ENCODE measurements at places on chromosomes 12 and 14.

- no peak for DNase-seq
Measured at GRCh38 chr14:61186341-61187195, 94.6 kb downstream of the TMEM30B start.

DNA sequence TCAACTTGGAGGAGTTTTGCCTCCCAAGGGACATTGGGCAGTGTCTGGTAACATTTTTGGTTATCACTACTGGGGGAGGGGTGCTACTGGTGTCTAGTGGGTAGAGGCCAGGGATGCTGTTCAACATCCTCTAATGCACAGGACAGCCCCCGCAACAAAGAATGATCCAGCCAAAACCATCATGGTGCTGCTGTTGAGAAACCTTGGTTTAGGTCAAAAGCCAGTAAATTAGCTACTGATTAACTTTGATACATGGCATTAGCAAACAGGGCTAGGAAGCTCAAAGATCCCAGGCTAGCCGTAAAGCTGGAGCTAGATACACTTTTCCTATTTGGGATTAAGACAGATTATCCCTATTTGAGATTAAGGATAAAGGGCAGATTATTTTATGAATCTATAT is 8.8 kb downstream of the ALKBH2 start:
- no peak for DNase-seq

DNA sequence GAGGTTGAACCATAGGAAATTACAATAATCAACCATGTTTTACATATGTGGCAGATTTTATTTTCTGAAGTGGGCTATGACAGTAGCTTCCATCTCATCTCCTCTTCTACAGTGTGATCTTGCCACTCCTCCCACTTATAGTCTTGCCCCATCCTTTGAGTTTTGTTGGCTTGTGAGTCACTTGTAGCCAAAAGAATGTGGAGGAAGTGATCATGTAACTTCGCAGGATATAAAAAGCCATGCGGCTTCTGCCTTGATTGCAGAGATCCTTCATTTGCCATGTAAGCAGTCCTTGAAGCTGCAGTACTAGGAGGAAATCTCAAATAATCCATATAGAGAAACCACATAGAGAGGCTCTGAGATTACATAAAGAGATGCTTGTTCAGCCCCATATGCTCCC is 13.7 kb upstream of the ZNF84 start:
- DNase-seq, result no peak

- no peak for DNase-seq
Measured at GRCh38 chr14:53714495-53715192, 242.0 kb downstream of the BMP4 start.

DNA sequence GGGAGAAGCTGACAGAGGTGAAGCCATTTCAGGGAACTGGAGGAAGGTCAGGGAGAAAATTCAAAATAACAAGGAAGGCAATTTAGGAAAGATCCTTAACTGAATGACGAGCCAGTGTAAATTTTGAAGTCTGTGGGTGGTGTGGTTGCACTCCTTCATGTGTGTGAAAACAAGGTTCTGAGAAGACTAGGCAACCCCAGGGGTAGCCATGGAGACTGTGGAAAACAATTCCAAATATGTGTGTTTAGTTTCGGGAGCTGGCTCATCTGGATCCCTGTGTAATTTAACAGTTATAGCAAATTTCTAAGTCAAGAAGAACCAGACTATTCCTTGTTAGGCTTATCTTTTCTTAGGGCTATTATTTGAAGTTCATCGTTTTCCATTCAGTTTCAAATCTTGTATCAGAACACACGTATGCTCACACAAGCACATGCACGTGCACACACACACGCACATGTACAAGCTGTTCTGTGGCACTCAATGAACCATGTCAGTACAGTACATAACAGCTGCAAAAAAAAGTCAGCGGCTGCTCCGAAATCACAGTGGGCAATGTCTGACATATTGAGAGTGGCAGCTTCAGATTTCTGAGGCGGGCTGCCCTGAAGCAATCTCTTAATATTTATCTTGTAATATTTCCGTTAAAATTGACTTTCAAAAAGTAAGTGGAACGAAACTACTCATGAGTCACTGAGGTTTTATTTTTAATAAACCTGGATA is 411.2 kb downstream of the AEBP2 start:
- no peak for DNase-seq

DNA sequence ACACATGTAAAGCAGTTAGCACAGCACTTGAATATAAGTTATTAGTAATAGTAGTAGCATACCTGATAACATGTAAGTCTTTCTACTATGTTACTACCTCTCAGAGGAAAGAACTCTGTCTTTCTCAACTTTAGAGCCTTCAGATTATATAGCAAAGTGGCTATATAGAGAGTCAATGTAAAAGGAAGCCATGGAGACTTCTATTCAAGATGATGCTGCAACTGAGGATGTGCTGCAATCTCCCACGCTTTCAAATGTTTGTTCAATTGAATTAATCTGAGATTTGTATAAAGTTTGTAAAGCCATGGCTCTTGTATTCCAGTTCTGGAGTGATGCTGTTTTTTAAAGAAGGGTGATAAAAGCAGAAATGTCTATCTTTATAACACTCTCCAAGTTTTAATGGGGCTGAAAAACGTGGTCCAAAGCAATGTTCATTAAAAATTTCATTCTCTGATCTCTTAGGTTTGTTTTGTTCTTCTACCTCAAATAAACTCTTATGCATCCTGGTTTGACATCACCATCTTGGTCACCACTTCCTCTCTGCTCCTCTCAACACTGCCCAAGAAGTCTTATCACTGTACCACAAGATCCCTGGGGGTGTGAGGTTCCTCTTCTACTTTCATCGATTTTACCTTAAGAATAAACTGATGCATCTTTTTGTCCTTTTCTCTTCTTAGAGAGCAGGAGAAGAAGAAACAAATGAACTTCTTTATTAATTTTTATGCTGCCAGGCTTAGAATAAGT is 40.6 kb downstream of the C12orf42 start:
- DNase-seq, result no peak

DNA sequence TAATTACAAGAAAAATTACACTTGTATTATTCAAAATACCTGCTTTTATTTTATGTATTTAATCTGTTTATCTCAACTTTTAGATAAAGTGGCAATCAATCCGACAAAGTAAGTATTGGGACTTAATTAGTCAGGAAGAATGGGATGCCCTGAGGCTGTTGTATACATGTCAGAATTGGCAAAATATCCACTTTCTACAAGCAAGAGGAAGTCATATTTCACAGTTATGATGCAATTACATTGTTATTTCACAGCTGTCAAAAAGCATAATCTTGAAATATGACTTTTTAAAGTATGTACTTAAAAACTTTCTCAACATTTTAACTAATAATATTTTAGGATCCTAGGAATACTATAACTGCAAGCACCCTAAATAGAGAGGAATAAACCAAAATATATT is 357.1 kb upstream of the MGAT4C start:
- no peak for DNase-seq

DNA sequence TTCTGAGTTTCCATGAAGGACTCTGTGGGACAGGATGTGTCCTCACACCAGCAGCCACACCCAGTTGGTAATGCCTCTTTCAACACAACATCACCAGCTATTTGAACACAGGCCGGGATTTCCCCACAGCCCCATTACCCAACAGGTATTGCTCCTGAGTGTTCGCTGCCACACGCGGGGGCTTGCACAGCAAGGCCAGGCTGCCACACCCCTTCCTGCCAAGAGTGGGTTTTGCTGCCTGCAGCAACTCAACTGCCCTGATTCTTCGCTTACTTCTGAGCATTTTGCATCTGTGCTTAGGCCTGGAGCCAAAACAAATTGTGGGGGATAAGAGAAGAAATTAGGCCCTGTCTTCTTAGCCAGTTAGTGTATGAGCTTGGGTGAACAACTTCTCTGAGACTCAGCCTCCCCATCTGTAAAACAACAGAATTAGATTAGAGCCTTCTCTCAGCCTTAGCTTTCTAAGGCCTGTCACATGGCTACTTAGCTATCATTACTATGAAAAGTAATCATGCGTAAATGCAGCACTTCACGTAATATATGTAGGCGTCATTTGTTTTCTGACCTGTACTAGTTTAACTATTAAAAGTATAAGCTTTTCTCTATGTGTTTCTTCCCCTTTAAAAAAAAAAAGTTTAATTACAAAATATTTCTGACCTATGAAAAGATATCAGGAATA is 20.0 kb downstream of the CKAP4 start:
- no peak for DNase-seq

- no peak for DNase-seq
Measured at GRCh38 chr12:94879542-94879941, 124.0 kb downstream of the NDUFA12 start.

DNA sequence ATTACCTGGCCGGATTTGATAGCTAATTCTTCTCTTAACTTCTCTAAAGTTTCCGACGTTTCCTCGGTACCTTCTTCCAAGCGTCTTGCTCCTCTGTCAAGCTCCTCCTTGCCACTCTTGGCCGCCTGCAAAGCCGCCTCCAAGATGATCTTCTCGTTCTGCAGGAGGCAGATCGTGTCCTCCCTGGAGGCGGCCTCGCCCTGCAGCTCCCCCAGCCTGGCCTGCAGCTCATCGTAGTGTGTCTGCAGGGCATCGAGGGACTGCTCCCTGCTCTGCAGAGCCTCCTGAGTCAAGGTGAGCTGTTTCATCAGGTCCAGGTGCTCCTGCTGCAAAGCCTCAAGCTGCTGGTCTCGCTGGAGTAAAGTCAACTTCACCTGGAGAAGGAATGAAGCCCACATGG is 32.8 kb downstream of the GOLGA3 start:
- DNase-seq, result no peak

- DNase-seq, result no peak
Measured at GRCh38 chr14:68609012-68609411, 183.9 kb downstream of the ZFP36L1 start.

DNA sequence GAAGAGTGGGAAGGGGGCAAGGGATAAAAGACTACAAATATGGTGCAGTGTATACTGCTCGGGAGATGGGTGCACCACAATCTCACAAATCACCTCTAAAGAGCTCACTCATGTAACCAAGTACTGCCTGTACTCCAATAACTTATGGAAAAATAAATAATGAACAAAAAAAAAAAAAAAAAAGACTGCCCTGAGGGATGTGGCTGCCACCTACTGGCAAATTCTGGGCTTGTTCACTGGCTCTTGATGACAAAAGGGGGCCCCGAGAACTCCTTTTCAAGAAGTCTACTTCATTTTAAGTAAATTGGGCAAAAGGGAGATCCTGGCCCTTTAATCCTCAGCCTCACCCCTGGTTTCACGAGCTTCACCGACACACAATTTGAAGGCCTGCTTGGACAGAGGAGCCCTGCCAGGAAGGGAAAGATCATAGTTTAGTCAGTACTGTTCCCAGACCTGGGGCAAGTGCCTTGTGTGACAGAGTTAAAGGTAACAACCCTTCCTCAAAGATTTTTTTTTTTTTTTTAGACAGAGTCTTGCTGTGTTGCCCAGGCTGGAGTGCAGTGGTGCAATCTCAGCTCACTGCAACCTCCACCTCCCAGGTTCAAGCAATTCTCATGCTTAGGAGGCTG is 26.1 kb upstream of the STAC3 start:
- DNase-seq, result no peak

DNA sequence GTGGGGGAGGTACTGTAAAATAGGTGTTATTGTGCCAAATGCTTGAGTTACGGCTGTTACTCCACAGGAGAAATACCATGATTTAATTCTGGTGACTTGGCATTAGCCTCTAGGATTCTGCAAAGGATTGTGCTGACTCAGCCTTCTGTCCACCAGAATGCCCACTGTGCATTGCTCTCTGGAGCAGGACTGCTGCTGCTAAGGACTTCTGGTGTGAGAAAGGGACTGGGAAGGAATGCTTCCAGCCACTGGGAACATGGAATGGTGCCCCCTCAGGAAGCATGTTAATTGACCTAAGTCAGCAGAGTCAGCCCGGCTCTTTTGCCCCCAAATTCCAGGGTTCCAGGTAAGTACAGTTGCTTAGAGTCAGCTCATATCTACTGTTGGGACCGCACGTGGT is 32.9 kb downstream of the ZFHX2 start:
- DNase-seq, result no peak

DNA sequence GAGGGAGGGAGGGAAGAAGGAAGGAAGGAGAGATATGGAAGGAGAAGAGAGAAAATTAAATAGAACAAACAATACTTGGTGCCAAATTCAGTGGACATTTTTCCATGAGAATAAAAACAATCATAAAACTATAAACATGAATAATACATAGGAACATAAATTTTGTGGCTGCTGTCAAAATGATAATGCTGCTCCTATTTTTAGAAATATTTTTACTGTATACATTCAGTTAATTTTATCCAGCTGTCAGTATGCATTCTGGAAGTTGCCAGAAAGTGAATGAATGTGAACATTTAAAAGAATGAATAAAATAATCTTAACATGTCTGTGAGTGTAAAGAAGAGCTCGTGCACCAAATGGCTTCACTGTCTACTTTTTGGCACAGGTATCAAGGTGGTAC is 13.9 kb upstream of the PCED1B start:
- no peak for DNase-seq

DNA sequence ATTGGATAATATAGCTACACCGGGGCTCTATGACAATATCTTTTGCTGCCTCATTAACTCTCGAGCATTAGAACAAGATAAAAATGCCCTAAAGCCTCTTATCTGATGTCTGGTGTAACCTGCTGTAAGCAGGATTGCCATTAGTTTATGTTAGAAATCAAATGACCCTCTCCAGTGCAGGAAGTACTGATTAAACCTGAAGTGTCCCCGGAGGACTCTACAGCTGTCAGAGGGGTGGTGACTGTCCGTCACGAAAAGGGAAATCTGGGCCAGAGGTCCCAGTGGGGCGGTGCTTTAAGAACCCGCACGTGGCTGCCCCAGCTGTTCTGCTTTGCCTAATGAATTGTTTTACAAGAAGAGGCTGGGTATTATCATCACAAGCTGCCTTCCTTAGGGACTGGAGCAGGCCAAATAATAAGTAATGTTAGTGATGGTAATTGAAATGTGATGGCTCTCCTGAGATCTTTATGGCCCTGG is 55.7 kb downstream of the LIN52 start:
- DNase-seq, result peak; percentile 89

GRCh38 chr12:46492471-46493085 is 120.0 kb upstream of the SLC38A2 start:
- DNase-seq, result no peak

- DNase-seq, result peak; percentile 58
Measured at GRCh38 chr14:68939893-68940613, 39.0 kb downstream of the ACTN1 start.

DNA sequence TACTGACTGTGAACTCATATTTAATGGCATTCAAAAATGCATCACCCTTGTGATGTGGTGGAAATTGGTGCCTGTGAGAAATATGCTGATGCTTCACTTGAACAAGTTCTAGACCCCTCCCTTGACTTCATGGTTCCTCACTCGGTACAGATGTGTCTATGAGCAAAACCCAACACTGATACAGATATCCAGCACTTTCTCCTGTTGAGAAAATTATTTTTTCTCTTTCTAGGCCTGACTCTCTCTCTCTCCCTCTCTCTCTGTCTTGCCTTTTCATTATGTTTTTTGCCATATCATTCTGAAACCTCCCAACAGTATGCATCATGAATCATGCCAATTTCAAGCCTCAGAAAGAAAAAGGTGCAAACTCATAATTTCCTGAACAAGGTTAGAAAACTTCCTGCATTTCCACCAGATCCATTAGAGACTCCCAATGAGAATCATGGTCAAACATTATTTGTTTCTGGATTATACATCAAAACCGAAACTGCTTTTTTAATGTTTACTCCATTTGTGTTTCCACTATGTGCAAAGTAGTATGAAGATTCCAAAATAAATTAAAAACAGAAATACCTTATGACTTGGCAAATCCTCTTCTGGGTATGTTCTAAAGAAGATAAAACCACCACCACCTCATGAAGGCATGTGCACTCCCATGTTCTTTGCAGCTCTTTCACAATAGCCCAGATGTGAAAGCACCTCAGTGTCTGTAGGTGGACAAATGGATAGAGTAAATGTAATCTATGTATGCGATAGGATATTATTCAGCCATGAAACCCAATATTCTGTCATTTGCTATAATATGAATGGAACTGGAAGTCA is 543.6 kb downstream of the TMEM121 start:
- no peak for DNase-seq

GRCh38 chr12:131009595-131010395 is 56.1 kb downstream of the ADGRD1 start:
- no peak for DNase-seq
